ENCODE measurements at places on chromosomes 12 and 14.

DNA sequence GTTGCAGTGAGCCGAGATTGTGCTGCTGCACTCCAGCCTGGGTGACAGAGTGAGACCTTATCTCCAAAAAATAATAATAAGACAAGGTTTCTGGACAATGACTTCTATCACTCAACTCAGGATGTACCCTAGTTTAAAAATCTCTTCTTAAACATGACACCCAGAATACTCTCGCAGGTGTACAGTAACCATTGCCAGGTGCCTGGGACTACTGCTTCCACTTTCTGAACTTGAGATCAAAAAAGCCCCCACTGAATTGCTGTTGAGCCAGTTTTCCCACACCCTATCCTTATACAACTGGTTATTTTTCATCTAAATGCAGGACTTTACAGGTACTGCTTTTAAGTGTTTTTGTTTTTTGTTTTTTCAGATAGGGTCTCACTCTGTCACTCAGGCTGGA lies 36.3 kb downstream of the BORCS5 start:
- no peak for DNase-seq

GRCh38 chr14:51873221-51873893 lies 12.9 kb downstream of the GNG2 start:
- DNase-seq: no peak

DNA sequence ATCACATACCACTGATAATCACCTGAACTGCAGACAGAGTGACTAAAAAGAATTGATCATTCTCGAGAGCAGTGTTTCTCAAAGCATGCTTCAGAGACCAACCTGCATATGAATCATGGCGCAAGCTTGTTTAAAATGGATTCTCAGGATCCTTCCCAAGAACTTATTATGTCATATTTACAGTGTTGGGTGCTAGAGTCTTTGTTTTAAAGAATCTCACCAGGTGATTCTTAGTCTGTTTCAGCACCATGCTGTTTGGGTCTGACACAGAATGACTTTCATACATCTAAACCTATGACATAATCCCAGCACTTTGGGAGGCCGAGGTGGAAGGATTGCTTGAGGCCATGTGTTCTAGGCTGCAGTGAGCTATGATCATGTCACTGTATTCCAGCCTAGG lies 31.3 kb upstream of the SSPN start:
- no peak for DNase-seq

DNA sequence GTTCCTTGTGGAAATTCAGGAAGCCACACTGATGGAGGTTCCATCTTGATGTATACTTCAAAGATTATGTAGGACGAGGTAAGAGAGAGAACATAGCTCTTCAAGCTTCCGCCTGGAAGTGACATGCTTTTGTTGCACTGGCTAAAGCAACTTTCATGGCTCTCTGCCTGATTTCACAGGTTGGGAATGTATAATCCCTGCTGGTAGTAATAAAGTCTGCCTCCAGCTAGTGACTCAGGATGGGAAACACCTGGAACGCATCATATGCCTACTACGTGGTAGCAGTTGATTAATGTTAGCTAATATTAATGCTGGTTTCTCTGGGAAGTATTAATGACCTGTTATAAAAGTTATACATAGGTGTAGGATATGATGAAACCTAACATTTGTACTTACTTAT lies 71.1 kb downstream of the PELI2 start:
- DNase-seq: no peak

DNA sequence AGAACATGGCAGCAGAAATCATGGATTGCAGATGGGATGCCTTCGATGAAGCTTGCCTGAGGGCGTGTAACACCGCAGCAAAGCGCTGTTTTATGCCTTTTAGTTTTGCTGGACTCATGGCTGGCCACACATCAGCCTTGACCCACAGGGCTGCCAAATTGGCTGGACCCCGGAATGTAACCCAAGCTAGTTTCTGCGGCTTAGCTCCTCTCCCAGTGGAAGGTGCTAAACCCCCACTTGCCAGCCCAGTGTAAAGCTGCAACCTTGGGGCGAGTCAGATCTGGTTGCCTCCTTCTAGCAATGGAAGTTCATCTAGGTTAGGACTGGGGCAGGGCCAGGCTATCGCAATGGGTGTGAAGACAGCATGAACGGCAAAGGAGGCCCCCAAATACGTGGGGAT lies 38.3 kb downstream of the MEG3 start:
- no peak for DNase-seq

DNA sequence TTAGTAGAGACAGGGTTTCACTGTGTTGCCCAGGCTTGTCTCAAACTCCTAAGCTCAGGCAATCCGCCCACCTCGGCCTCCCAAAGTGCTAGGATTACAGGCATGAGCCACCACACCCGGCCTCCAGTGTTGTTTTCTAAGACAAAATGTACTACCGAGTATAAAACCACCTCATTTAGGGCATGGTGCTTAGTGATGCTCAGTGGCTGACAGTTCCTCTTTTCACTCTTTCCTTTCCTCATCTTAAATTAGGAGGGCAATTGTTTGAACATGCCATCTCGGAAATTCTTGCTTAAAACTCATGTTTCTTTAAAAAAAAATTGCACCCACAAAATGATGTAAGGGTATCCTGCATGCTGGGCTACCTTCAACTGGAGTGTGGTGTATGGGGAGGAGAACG lies 89.0 kb downstream of the RFX4 start:
- no peak for DNase-seq

DNA sequence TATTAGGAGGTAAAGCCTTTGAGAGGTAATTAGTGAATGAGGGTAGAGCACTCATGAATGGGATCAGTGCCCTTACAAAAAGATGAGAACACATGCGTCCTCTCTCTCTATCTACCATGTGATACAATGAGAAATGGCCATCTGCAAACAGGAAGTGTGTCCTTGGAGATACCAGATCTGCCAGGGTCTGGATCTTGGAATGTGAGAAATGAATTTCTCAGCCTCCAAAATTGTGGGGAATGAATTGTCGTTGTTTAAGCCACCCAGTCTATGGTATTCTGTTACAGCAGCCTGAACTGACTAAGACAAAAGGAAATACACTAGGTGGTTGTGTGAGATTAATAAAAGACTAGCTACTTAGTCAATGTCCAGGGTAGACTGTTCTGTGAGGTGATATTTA lies 366.6 kb downstream of the NELL2 start:
- DNase-seq: no peak

- no peak for DNase-seq
Measured at GRCh38 chr12:77352946-77353345, 287.6 kb upstream of the E2F7 start.

GRCh38 chr12:123976227-123976826 lies 3.3 kb downstream of the ZNF664 start:
- DNase-seq: no peak

GRCh38 chr14:91897106-91897701 lies 29.9 kb upstream of the TC2N start:
- DNase-seq: no peak

All from stimulated activated CD8-positive, alpha-beta memory T cell treated with anti-CD3 and anti-CD28 coated beads, Interleukin-4, amount 100 ng/mL, for 1 hour (primary cell).